ENCODE measurements at places on chromosomes 11 and 22.

DNA sequence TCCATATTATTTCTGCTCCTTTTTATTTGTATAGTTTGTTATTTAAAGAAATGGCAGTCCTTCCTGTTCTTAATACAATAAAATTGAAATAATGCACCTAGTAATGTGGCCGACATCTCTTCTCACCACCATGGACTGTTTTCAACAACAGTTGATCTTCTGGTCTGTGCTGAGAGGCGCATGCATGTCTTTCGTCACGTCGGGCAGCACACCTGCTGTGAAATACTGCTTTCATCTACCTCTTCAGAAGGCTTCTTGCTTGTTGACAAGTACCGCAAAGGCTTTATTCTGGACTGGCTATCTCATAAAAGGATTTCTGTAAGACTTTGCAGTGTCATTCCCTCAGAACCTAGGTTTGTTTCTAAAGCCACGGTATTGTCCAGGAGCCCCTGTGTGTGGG is 13.9 kb upstream of the MYO18B start:
- no peak for DNase-seq

- no peak for DNase-seq
Observed at GRCh38 chr11:91840640-91841240, 383.9 kb upstream of the FAT3 start.

GRCh38 chr22:50698546-50698945 is 25.9 kb downstream of the SHANK3 start:
- no peak for DNase-seq

DNA sequence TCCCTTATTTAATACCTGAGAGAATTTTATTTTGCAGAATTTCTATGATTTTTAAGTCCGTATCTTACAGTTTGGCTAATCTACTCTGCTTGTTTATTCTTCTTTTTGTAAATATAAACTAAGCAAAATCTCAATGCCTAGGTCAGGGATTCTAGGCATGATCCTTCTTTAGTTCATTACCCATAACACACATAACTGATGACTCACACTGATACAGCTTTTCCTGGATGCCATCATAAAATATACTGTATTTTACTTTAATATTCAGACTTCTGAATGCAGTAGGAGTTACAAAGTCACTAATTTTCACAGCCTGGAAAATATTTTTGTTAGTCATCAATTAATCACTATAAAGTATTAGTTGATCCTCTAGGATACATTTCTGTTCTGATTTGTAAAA is 898.2 kb upstream of the RAG2 start:
- DNase-seq: no peak

GRCh38 chr22:19990188-19990587 is 26.4 kb downstream of the ARVCF start:
- DNase-seq: no peak

DNA sequence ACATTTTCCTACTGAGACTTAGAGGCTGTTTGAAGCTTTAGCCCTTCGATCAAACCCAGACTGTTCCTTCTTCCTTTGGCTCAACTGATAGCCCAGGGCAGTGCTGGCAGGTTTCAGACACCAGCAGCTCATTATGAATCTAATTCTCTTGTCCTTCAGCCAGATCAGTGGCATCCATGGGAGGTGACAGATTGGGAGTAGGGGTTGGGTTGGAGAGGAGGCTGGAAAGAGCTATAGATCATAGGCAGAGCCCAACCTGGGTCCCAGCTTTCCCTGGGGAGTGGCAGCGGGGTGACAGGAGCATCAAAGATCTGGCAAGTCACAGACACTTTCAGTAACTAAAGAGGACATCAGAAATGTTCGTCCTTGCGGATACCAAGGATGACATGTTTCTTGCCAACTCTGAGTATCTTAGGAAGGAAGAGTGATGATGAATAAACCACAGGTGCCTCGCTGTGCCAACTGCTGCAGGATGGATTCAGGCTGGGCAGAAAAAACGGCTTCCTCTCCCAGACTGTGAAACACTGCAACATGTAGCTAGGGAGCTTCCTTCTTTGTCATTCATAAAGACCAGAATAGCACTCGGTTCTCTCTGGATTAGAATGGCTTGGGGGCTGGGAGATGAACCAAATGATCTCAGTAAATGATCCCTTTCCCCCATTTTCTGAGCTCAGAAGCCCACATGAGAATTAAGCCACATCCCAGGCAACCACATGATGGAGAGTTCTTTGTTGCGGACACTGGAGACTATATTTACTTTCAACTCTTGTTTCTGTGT is 19.1 kb downstream of the ABCC8 start:
- DNase-seq: no peak

DNA sequence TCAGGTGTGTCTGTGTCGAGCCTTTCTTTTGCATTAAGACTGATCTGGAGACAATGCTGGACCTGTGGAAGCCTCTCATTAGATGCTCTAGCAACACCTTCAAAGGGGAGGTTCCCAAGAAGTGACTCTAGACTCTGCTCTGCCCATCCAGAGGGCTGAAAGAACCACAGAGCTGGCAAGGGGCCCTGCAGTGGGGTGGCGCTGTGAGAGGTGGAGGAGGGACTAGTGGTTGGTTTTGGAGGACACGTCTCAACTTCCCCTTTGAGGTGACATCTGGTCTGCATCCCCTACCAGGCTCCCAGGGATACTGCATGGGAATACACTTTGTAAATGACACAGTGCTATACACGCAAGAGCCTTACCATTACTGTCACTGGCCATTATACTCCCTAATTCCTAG is 34.2 kb upstream of the SYT13 start:
- DNase-seq: no peak

DNA sequence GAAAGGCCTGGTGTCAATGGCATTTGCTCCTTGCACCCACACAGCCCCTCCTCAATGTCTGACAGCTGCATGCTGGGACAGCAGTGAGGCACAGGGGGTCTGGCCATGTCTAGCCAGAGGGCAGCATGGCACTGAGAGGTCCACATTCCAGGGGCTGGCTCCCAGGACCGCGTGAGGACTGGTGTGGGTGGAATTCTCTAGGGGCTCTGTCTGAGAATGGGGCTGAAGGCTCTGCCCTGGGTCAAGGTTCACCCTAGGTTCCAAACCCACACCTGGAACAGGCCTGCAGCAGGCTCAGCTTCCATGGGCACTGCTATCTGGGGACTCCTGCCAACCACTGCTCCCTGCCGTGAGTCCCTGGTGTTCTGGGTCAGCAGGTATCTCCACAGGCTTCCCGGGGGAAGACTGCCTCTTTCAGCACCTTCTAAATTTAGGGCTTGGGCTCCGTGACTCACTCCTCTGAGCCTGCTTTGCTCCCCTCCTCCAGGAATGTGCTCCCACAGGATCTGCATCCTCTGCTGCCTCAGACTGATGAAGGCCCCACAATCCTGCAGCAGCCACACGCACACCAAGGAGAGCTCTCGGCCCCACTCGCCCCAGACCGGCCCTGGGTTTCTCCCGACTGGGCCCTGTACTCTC is 4.2 kb downstream of the STARD10 start:
- DNase-seq: no peak

DNA sequence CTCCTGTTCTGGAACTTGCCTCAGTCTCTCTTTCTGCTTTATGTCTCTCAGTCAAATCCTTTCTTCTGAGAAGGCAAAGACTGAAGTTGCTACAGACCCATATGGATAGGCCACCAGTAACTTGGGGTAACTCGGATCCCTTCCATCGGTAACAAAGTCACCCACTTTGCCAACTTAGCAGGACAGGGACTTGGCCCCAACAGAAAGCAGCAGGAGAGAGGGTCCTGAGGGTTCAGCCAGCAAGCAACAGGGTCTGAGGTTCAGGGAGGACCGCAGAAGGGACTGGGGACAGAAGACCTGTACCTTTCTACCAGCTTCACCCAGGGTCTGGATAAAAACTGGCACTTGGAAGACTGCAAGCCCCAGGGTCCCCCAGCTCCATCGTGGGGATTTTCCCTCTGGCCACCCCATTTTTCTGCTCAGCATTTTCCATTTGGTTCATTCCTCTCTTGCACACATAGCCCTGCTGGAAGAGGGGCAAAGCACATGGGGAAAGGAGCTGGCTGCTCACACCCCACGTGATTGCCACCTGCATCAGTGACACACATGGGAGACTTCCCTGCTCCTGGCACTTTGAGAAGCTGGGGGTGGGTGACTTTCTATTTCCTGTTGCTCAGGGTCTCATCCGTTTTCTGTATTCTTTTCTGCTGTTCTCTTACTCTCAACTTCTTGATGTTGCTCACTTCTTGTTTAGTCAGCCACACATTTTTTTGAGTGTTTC is 34.6 kb upstream of the GNAZ start:
- no peak for DNase-seq

DNA sequence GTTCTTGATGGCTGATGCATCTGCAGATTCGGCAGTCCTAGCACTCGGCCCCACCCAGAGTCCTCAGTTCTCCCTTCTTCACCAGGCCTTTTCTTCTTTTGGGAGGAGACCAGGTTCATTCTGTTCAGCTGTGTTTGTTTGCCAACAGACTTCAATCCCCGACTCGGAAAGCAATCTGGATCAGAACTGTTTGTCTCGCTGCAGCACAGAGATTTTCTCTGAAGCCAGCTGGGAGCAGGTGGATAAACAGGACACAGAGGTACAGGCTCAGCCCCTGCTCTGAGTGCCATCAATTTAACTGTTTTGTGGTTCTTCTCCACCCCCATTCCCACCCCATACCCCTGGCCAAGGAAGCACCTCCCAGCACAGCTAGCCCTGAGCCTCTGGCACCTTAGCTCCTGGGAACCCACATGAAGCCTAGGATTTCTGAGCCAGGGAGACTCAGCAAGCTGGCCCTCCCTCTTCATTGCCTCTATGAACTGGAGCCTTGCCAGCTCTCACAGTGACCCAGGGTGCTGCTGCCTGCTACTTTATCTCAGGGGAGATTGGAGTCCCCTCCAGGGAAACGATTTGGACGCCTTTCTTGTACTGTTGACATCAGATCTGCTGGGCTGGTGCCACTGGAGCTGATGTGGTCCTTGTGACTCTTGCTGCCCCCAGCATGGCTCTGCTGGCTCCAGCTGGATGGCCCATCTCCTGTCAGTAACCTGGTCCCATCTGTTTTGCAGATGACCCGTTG is 58.2 kb upstream of the HORMAD2 start:
- no peak for DNase-seq

DNA sequence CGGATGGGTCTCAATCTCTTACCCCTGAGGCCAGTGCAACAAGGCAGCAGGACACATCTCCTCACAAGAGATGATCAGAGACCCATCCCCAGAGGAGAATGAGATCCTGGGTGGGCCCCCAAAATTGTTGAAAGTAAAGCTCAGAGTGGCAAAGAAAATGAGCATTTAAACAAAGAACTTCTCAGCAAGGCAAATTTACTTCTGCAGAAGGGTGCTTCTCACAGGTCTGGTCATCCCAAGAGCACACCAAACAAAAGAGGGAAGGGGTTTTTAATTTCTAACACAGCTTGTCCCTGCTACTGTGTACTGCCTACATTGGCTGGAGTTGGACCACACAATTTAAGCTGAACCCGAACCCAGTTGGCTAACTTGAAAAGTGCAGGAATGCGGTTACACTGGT is 1628.6 kb upstream of the RAG2 start:
- DNase-seq: no peak

DNA sequence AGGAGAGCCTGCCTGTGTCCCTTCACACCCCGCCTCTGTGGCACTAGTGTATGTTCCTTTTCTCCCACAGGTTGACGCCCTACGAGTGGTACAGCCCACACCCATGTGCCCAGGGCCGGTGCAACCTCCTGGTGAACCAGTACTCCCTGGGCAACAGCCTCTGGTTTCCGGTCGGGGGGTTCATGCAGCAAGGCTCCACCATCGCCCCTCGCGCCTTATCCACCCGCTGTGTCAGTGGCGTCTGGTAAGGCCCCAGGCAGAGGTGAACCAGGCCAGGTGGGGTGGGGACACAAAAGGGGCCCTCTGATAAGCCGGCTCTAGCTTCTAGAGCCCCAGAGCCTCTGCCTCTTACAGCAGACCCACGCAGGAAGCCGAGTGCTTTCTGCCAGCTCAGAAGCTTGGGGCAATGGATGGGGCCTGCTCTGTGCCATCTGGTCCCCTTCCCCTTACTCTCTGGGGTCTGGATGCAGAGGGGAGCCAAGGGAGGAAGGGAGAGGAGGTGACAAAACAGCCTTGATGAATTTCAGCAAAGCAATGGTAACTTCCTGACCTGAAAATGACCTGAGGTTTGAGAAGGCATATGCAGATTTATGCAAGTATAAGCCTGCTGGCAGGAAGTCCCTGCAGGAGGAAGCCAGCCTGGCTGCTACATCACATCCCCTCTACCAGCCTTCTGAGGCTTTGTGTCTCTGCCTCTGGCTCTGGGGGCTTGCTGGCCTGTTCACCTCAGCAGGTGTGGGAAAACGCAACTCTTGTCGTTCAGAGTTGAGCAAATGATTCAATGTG is 67.0 kb upstream of the TBCEL start:
- DNase-seq: peak; percentile 30

Data from CD8-positive, alpha-beta memory T cell (primary cell).